Cardiac fibroblast (primary cell): ENCODE measurements at places on chromosomes 12 and 14.

DNA sequence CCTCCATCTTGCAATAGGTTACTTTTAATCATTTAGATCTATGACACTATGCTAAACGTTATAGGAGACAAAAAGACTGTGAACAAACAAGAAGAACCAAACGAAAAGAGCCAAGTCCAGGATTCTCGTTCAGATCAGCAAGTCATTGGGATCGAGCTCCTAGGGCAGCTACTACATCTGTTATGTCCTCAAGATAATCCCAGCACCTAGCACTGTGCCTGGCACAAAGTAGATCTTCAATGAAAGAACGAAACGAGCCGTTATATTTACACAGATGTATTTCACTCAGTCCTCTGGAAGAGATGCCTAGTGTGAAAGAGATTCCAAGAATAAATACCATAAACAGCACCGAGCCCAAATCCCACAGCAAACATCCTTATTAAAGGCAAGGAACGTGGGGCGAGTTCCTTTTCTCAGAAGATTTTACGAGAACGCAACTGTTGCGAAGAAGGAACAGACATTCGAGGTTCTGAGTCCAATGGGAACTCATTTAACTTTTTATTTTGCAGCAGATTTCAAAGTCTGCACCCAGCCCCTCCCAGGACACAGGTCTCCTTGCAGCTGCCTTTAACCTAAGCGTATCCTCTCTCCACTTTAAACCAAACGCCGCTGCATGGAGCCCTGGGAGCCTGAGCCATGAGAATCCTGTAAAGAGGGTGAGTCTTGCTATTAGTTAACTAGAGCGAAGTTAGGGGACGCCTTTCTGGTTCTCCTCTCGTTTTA, 544 bp upstream of the TDP1 start:
- DNase-seq, result no peak

- no peak for DNase-seq
Observed at GRCh38 chr12:32887058-32887457, 9.5 kb downstream of the PKP2 start.

DNA sequence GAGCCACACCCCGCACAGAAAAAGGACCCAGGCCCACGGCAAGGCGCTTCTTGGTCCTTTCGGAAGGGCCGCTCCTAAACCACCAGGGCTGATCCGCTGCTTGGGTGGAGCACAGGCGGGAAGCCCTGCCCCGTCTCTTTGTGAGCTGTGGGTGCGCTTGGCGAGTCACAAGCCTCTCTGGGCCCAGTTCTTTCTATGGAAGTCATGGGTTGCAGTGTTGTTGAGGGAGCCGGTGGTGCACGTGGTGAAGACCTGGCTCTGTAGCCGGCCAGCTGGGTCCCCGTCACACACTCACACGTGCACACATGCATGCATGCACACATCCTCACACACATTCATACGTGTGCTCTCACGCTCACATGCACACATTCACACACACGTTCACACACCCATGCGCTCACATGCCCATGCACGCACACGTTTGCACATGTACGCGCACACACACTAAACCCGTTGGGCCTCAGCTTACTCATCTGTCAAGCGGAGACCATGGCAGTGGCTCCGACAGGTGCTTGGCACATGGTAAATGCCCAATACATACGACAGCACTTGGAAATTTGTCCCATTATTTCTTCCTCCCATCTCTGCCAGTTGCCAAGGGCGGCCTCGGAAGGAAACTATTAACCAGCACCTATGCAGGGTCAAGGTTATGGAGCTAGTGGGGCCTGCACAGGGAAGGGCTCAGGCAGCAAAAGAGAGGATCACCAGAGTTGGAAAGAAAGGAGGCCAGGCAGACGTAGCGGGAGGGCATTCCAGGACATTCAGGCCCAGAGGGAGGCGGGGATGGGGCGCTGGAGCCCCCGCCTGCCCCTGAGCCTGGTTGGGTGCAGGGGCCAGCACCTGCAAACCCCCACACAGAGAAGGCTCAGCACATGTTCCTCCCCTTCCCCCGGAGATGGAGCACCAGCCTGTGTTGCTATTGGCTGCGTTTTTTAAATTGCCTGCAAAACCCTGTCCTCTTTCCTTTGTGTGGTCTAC, 96.9 kb downstream of the SETD3 start:
- no peak for DNase-seq

DNA sequence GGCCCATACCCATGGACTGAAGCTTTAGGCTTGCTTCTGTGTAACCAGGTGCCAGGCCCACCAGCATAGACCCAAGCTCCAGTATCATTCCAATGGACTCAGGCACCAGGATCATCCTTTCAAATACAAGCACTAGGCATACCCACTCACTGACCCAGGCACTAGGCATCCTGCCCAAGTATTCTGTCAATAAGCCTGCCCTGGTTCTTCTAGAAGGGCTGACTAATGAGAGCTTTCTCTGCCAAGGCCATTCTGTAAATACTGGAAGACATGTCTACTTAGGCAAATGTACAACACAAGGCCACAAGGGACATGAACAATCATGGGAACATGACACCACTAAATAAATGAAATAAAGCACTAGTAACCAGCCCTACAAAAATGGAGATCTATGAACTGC, 352.2 kb downstream of the FSCB start:
- peak; percentile 12 for DNase-seq

GRCh38 chr12:110690127-110690430, 1.2 kb upstream of the HVCN1 start:
- no peak for DNase-seq

DNA sequence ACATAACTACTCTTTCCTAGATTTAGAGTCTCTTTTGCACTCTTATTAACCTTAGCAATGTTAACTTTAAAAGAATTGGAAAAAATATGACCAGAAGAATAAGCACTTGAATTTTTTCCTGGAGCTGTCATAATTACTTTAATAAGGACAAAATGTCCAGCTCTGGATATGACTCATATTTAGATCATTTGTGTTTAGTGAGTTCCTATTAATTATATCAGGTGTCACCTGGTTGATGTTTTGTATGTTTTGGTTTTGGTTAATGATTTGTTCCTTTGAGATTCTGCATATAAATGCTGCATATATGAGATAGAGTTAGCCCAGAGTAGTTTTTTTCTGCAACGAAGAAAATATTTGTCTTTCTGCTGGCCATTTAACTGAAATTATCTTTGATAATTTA, 5.1 kb downstream of the CLECL1 start:
- DNase-seq, result no peak

- no peak for DNase-seq
Observed at GRCh38 chr12:11601647-11602046, 47.8 kb upstream of the ETV6 start.

GRCh38 chr14:76138119-76138757, 13.5 kb upstream of the GPATCH2L start:
- DNase-seq, result no peak

- DNase-seq, result no peak
Observed at GRCh38 chr12:18827913-18828312, 90.0 kb downstream of the CAPZA3 start.

GRCh38 chr14:73058922-73059673, 764 bp downstream of the RBM25 start:
- peak; percentile 41 for DNase-seq

DNA sequence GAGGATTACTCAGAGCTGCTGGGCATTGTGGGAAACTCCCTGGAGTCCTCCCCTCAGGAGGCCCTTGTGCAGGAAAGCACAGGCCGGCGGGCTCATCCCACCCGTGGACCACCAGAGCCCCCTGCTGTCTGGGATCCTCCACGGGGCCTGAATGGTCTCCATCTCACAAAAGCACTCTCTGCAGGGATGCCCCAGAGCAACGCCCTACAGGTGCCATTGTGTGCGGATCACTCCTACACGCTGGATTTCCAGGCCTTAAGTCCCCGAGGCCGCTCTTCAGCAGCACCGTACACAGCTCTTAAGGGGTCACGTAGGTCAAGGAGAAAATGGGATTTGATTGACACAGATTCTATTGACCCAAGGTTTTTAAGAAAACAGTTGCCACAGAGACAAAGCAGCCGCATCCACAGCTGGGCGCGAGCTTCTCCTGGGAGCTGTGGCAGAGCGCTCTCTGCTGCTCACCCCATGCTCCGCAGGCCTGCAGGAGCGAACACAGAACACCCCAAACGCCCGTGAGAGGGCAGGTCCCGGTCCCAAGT, 36.7 kb upstream of the RIMBP2 start:
- no peak for DNase-seq

- no peak for DNase-seq
Observed at GRCh38 chr12:106112145-106112821, 26.5 kb downstream of the NUAK1 start.

DNA sequence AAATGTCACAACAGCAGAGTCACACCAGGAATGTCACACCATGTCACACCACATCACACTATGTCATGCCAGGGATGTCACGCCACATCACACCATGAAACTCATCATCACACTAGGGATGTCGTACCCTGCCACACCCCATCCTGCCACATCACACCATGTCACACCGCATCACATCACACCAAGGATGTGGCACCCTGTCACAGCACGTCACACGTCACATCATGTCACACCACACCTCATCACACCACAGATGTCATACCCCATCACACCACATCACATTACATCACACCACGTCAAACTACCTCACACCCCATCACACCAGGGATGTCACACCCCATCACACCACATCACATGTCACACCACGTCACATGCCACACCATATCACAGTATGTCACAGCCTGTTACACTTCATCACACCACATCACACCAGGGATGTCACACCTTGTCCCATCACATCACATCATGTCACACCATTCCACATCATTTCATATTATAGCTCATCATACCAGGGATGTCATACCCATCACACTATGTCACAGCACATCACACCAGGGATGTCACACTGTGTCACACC, 90.9 kb downstream of the TMEM121 start:
- no peak for DNase-seq

GRCh38 chr12:55092579-55092978, 33.6 kb upstream of the OR9K2 start:
- DNase-seq, result no peak

GRCh38 chr14:68513838-68514607, 278.8 kb downstream of the ZFP36L1 start:
- DNase-seq, result no peak

GRCh38 chr14:68631394-68632053, 161.3 kb downstream of the ZFP36L1 start:
- DNase-seq, result no peak

- no peak for DNase-seq
Observed at GRCh38 chr12:80262771-80263170, 163.4 kb downstream of the OTOGL start.

GRCh38 chr12:72995616-72996015, 723.4 kb downstream of the TRHDE start:
- no peak for DNase-seq

GRCh38 chr14:64932231-64932630, 10.3 kb downstream of the GPX2 start:
- DNase-seq, result no peak

DNA sequence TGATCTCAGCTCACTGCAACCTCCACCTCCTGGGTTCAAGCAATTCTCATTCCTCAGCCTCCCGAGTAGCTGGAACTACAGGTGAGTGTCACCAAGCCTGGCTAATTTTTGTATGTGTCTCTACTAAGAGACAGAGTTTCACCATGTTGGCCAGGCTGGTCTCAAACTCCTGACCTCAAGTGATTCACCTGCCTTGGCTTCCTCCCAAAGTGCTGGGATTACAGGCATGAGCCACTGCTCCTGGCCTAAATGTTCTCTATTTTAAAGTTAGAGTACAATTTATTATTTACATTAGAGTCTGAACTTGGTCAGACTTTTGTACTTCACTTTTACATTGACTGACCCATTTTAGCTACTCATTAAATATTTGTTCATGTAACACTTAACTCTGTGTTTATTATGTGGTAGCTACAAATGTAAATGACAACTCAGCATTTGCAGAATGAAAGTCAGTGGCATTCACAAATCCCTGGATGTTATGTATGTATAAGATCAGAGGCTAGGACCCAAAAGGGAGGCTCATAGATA, 409.6 kb downstream of the APAF1 start:
- DNase-seq, result no peak

- DNase-seq, result no peak
Observed at GRCh38 chr14:68506645-68507419, 286.0 kb downstream of the ZFP36L1 start.

GRCh38 chr12:95848575-95849388, 10.0 kb upstream of the SNRPF start:
- peak; percentile 61 for DNase-seq

DNA sequence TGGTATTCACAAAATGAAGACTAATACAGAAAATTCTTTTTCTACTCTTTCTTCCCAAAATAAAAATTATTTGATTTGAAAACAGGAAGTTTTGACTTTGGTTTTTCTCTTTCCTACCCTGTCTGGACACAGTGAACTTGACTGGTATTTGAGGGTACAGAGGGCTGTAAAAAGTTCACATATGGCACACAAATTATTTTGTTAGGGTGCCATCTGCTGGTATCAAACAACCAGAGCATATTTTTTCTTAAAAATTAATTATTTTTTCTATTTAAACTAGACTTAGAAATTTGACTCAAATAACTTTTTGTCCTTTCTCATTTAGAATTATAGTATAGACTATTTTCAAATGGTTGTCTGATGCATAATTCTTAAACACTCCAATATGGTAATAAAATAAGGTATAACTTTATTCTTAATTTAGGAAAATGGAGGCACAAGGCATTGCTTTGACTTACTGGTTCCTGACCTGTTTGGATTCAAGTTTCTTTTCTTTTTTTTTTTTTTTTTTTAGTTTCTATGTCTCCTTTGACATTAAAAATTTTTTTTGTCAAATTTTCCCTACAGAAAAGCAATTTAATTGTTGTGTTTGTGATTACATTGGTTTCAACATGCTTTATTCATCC, 390.6 kb downstream of the PRKD1 start:
- peak; percentile 58 for DNase-seq

- DNase-seq, result no peak
Observed at GRCh38 chr12:64780531-64781279, 21.5 kb upstream of the GNS start.

DNA sequence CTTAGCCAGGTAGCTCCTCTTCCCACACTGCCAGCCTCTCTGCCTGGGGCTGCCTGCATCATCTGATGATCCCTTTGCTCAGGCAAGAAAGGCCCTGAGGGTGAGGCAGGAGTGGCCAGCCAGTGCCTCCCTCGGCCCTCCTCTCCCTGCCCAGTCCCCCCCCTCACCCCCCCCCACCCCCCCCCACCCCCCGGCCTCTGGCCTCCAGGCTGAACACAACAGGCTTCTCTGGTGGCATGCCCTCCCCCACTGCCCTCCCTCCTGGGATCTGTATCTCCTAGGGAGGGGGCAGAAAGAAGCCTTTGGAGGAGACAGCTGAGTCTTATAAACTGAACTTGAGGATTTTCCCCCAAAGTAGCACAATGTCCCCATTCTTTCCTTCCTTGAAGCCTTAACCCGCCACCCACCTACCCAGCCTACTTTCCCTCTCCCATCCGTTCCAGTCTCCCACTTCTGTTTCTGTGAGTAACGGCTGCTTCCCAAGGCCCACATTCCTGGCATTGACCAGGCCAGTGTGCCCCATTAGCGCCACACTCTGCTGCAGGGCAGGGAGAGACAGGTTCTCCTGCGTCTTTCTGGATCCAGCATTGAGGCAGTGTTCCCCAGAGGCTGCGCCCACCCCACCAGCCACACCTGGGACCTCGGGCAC, 82.1 kb downstream of the B4GALNT3 start:
- DNase-seq, result no peak

- DNase-seq, result no peak
Observed at GRCh38 chr12:38949363-38949762, 44.0 kb upstream of the CPNE8 start.

GRCh38 chr12:26978801-26979200, 35.4 kb downstream of the TM7SF3 start:
- DNase-seq, result no peak

GRCh38 chr12:49000346-49000745, 1.2 kb upstream of the DDN start:
- no peak for DNase-seq

- DNase-seq, result no peak
Observed at GRCh38 chr12:104083769-104084475, 19.6 kb downstream of the HCFC2 start.

GRCh38 chr12:23704992-23705943, 244.2 kb downstream of the SOX5 start:
- no peak for DNase-seq
